ENCODE measurements at places on chromosomes 7 and 10.

- no peak for DNase-seq
Observed at GRCh38 chr10:121596689-121597503, 1.3 kb downstream of the FGFR2 start.

DNA sequence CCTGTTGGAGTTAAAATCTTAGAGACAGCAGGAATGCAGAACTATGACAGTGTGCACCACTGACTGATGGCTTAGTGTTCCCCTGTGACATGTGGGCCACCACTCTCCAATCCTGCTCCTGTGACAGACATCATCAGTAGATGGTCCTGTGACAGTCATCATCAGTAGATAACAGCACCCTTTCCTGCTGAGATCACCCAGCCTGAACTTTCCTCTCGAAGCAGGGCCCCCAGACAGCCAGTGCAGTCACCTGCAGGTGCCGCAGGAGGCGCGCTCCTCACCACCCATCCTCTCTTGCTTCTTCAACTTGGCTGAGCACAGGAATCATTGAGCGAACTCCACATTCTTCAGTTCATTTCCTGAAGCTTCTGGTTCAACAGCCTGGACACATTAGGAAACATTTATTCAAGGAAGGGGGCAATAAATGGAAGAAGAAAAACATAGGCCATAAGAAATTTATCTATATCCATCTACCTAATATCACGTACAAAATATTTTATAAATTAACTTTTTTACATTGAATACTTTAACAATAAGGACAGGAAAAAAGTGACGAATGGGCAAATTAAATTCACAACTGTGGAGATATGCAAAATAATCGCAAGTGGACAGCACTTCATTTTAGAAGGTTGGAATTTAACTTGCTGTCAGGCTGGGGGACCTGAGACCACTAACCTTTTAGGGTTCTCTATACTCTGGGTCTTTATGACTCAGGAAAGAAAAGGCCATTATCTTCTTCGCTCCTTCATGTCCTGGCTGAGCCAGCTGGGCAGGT, 32.0 kb upstream of the MKI67 start:
- DNase-seq, result no peak

GRCh38 chr10:105605918-105606317, 964.8 kb downstream of the SORCS3 start:
- DNase-seq, result no peak

DNA sequence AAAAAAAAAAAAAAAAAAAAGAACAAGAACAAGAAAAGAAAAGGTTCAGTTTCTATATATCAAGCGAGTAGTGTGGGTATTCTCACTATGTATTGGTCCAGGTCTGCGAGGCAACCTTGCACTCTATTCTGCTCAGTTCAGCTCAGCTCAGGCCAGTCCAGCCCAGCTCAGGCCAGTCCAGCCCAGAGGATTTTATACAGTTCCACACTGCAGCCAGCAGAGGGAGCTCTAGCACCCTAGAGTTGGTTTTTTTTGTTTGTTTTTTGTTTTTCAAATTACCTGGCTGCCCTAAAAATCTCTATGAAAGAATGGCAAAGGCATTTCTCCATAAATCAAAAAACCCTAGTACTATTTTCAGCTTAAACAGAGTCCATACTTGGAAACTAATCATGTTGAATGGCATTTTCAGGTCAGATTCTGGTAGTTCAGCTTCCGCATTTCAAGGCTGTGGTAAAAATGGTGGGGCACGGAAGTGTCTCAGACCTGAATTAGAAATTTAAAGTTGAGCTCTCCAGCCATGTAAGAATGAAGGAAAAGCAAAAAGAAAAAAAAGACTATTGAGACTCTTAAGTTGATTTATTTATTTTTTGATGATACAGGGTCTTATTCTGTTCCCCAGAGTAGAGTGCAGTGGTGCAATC, 55.2 kb upstream of the GSDME start:
- DNase-seq, result no peak

GRCh38 chr10:58319599-58319998, 15.2 kb upstream of the UBE2D1 start:
- DNase-seq, result no peak

- no peak for DNase-seq
Observed at GRCh38 chr10:21517134-21518031, 8.1 kb downstream of the SKIDA1 start.

DNA sequence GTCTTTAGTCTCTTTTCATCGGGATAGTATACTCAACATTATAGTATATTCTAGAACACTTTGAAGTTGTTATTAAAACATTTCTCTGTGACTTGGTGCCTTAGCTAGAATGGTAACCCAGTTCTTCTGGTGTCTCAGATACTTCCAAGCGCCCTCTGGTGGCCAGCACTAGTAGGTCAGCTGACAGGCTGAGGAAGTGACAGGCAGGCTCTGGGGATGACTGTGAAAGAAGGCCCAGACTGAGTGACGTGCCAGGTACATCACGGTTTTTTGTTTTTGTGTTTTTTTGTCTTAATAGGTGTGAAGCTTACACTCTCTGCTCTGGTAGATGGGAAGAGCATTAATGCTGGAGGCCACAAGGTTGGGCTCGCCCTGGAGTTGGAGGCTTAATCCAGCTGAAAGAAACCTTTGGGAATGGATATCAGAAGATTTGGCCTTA, 5.1 kb downstream of the COMTD1 start:
- DNase-seq, result peak; percentile 84

GRCh38 chr10:17022896-17023295, 106.7 kb downstream of the CUBN start:
- DNase-seq, result no peak

All from stimulated activated CD4-positive, alpha-beta T cell treated with anti-CD3 and anti-CD28 coated beads, Interleukin-1b, Interleukin-23, amount 100 ng/mL, for 1 hour (primary cell).